ENCODE measurements at places on chromosomes 7 and 10.

DNA sequence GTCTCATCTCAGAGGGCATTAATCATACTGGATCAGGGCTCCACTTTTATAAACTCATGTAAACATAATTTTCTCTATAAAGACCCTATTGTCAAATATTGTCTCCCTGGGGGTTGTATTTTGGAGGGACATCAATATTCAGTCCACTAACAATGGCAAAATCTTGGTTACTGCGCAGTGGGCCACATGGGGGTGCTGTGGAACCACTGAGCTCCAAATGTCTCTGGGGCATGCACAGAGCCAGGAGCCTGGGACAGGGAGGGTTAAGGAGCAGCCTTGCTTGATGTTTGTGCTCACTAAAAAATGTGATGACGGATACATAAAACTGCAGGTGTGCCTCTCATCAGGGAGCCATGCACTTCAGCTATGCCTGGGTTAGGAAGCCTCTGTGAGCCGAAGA is 62.1 kb upstream of the PRSS58 start:
- DNase-seq = peak; percentile 50

- DNase-seq = no peak
Measured at GRCh38 chr7:144997512-144997911, 161.7 kb upstream of the TPK1 start.

- DNase-seq = no peak
Measured at GRCh38 chr10:116209781-116210180, 63.2 kb downstream of the GFRA1 start.

GRCh38 chr7:128887169-128888038 is 23.1 kb downstream of the KCP start:
- no peak for DNase-seq

GRCh38 chr7:4700577-4701235 is 18.6 kb downstream of the FOXK1 start:
- DNase-seq = peak; percentile 7

DNA sequence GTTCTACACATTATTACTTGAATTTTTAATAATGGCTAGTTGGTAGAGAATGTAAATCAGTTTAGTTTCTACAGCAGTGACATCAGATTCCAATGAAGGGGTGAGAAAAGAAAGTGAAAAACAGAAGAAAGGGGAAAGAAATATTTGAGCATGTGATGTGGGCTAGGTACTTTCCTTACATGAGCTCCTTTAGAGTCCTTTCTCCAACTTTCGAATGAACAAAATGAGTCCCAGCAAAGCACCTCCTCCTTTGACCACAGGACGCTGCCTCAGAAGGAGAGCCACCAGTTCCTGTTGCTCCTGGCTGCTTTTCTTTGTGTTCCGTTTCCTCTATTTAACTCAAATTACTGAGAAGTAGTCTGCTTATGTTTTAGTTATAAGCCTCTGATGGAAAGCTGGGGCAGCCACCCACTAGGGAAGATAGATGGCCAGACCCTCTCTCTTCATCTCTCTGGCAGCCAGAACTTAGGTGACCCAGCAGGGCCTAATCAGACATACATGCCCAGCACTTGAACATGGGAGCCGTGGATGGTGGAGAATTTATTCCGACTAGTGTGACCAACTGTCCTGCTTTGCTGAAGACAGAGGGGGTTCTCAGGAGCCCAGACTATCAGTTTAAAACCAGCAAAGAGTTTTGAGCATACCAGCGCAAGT is 82.4 kb upstream of the NME8 start:
- DNase-seq = peak; percentile 42

- DNase-seq = no peak
Measured at GRCh38 chr10:71644307-71645180, 75.0 kb downstream of the C10orf105 start.

Data from activated CD4-positive, alpha-beta T cell treated with anti-CD3 and anti-CD28 coated beads, Interleukin-2, amount 50 U/mL, for 16 hours (primary cell).